ENCODE measurements at places on chromosomes 7 and 10. TPM values are rescaled to one million over a fixed set of nuclear protein-coding genes. Genes with fewer than 3 reads are reported as not detected.

- DNase-seq = no peak
Observed at GRCh38 chr10:31762316-31762715, 166.3 kb downstream of the ARHGAP12 start.

Gene CXCL12
- total RNA-seq = 2.2 TPM

Gene UPK3BL2
- not detected for total RNA-seq

Gene COG5
- total RNA-seq = 72.6 TPM

GRCh38 chr7:127287133-127287532 is 34.4 kb upstream of the GRM8 start:
- no peak for DNase-seq

DNA sequence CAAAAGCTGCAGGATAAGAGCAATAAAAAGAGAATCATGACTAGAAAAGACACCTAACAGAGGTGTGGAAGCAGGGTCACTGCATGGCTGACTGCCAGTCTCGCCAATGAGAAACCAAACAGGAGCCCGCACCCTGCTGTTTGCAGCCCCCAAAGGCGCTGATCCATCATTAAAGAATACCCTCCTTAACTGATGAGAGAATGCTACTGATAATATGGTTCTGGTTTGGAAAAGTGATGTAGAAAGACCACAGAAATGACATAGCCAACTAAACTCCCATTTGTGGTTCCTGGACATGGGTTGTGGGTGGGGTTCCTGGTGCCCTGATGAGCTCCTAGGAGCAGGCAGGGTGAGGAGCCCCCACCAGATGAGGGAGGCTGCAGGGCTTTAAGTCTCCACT is 207.4 kb downstream of the TNS3 start:
- no peak for DNase-seq

DNA sequence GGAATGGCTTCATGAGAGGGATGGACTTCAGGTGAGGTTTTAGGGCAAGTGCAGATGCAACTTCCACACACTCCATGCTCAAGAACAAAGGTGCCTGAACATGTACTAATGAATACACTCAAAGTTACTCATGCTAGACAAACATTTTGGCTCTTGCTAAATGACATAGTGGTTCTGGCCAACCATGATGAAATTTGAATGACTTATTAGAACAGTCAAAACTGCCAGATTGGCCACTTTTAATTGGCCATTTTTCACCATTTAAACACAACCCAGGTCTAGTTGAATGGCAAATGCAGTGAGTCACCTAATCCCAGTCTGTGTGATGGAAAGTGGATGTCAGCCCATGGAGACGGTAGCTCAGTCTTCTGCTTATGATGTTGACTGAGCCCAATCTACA is 4.9 kb upstream of the PTPRN2 start:
- no peak for DNase-seq

Gene SLC25A40
- total RNA-seq = 17.0 TPM

Measured in Daoy (cell line).